ENCODE measurements at places on chromosomes 12 and 14.

GRCh38 chr12:109485201-109485600 is 7.8 kb downstream of the UBE3B start:
- no peak for DNase-seq

DNA sequence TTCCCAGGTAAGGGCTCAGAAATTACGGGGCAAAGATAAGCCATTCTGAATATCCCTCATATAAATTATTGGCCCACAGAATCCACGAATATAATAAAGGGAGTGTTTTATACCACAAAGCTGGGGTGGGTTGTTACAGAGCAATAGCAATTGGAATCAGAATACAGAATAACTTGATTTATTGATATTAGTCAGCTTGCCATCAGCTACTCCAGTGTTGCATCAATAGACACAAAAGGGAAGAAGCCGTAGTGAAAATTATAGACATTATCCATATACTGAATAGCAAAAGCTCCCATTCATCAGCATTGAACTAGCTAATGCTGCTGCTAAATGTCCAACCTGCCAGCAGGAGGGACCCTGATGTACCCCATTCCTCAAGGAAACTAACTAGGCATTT is 18.3 kb downstream of the MDGA2 start:
- no peak for DNase-seq

DNA sequence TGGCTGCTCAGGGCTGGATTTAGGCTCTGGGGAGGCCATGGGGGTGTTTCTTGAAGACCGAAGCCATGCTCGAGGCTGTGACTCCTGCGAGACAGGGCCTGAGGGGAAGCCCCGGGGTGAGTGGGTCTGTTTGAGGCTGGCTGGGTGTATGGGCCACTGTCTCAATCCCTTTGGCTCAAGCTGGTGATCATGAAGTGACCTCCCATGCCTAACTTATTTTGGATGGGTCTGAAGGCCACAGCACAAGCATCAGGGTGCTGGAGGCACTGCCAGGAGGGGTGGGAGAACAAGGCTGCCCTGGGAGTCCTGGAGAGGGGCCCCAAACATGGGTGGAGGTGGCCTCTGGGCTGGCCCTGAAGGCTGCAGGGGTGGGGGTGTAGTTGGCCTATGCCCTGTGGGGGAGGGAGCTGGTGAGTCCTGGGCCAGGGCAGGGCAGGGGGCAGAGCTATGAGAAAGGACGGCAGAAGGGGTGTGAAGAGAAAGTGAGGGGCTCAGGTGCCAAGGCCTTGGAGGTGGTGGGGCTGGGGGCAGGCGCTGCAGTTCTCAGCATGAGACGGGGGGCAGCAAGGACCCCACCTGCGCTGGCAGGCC is 100.9 kb downstream of the KIF26A start:
- DNase-seq: no peak

GRCh38 chr14:31239741-31240140 is 32.1 kb upstream of the HECTD1 start:
- no peak for DNase-seq

GRCh38 chr14:36940476-36940875 is 231.9 kb downstream of the SLC25A21 start:
- DNase-seq: no peak

DNA sequence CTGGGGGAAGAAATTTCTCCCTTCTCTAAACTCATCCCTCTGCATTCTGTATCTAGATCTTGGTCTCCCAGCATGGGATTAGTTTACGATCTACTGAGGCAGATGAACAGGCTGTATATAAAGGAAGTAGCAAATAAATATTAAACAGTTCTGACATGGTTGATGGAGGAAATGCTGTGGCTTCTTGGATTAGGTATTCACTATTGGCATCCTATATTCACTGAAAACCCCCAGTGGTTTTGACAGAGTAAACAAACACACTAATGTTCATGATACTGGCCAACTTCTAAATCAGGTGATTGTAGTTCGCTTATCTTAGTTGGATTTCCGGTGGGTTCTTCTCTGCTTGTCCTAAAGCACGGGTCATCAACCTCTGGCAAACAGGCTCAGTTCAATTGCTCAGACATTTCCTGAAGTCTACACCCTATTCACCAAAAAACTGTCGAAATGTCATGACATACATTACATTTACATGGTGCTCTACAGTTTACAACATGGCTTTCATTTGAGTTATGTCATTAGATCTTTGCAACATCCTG is 433.9 kb downstream of the EGLN3 start:
- DNase-seq: no peak

GRCh38 chr12:121124402-121125109 is 8.1 kb upstream of the P2RX7 start:
- peak; percentile 30 for DNase-seq

DNA sequence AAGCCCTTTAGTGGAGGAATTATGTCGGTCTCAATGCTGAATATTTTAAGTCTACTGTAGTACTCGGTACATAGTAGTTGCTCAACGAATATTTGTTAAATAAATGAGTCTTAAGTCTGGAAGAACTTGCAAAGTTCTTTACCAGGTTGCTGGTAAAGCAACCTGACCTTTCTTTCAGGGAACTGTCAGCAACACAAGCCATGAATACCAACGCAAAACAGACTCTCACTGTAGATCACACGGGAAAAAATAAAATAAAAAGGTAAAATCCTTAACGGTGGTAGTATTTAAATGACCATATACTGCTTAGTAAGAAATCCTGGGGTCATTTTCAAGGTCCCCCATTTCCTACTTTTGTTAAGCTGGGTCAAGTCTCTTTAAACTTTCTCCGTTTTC is 447 bp upstream of the NUBPL start:
- DNase-seq: no peak

GRCh38 chr12:26978801-26979200 is 35.4 kb downstream of the TM7SF3 start:
- no peak for DNase-seq

GRCh38 chr12:111598637-111599452 is at the start of gene ATXN2:
Gene ATXN2 (minus strand): TSS chr12:111599315. CDS start chr12:111599034, 281 bp downstream.
- peak; percentile 89 for DNase-seq

GRCh38 chr12:109741970-109742703 is 28.5 kb downstream of the FAM222A start:
- DNase-seq: no peak

- DNase-seq: no peak
Observed at GRCh38 chr12:42445891-42446290, 119.9 kb downstream of the PPHLN1 start.
